Cortex of kidney (tissue), 1 donor: ENCODE measurements at places on chromosomes 6 and 20.

DNA sequence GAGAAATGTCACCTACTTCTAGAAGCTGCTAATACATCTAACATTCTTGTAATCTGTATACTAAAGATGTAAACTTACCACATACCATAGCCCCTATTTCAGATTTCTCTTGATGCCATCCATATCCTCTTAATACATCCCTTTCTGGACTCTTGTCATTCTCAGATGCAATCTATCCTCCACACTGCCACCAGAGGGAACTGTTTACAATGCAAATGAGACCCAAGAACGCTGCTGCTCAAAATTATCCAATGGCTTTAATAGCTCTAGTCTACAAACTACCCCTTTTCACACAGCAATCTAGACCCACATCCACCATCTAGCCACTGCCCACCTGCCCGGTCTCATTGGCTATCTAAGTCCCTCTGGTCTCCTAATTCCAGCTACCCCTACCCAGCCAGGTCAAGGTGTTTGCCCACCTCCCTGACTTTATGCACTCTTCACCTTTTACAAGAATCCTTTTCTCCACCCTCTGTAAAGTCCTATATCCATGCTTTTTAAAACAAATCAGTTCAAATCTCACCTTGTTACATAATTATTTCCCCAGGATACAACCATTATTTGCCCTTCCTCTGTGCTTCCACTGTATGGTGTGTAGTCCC, 14.8 kb downstream of the FAXC start:
- DNase-seq = no peak

- no peak for DNase-seq
Measured at GRCh38 chr20:58205850-58206249, 22.6 kb downstream of the ANKRD60 start.

GRCh38 chr6:53100561-53100960, 35.4 kb downstream of the FBXO9 start:
- no peak for DNase-seq

DNA sequence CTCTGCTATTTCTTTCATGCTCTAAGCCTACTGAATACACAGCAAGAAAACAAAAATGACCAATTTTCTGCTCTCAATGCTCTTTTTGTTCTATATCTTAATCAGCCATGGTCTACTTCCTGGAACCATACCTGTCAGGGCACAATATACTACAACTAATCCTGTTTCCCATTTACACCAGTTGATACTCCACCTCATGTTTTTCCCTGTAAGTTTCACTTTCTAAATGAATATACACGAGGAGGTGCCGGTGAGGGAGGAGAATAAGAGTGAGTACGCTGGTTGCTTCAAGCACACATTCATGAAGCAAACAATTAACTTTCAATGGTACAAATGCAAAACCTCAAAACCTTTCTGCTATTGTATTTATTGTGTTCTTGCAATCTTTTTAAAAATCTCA, 443.1 kb upstream of the ID4 start:
- DNase-seq = no peak

GRCh38 chr20:51531141-51531710, 11.3 kb downstream of the NFATC2 start:
- no peak for DNase-seq

- no peak for DNase-seq
Measured at GRCh38 chr6:44682987-44683779, 295.7 kb downstream of the CDC5L start.

DNA sequence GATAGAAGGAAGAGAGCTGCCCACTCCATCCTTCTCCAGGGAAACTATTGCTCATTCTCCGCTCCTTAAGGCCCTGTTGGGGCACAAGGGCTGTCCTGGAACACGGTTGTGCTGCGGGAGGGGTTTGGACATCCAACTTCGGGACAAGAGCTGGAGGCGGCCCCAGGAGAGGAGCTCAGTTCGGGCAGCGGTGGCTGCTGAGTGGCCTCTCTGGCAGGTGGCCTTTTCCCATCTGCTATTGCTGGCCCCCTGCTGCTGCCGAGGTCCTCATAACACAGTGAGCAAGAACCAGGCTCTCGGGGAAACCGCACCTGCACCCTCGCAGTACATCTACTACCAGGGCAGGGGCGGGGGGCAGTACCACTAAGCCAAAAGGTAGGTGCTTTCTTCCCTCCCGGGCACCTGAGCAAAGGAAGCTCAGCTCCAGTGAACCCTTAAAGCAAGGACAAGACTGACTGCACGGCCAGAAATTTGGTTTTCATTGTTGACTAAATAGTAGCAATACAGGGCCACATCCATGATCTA, 63.7 kb downstream of the PSMG4 start:
- no peak for DNase-seq

DNA sequence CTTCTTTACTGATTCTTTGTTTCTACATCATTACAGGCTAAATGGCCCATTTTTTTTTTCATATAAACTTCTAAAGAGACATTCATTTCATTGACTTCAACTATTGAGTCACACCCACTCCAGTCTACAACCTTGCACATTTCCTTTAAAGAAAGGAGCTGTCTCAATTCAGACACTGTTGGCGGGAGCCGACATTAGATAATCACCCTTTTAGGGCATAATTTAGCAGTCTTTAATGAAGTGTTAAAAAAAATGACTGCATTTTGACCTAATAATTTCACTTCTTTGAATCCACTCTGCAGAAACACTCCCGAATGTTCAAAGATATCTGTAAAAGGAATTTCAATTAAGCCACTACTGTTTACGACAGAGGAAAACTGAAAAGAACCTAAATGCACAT, 1.5 kb downstream of the EPM2A start:
- no peak for DNase-seq

GRCh38 chr6:107536180-107536961, 46.5 kb downstream of the SOBP start:
- DNase-seq = no peak

DNA sequence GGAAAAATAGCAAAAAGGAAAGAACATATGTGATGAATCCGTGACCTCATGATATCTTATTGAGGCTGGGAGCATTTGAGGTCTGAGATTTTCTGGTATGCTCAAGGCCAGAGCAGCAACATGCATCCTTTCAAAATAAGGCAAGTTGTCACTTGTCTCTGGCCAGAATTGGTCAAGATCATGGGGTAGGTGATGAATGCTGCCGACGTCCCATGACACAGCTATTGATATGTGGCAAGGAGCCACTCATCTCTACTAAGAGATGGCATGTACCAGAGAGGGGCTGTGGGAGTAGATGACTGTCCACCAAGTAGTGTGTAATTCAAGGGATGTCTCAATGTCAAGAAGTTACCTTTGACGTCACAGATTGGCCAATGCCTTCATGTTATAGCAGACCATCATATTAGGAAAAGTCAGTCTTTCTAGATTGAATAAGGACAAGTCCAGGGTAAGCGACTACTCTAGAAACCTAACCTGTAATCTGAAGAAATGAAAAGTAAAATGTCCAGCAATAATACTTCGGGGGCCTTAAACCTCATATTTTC, 527.4 kb downstream of the BMP2 start:
- no peak for DNase-seq

GRCh38 chr20:45378191-45378590, at the start of gene TP53TG5:
Gene TP53TG5, minus strand, starts transcription at chr20:45378325. Its CDS starts 89 bp downstream, at chr20:45378236.
- DNase-seq = no peak
